ENCODE measurements at places on chromosomes 6 and 20. TPM values are rescaled to one million over a fixed set of nuclear protein-coding genes. Genes with fewer than 3 reads are reported as not detected.

DNA sequence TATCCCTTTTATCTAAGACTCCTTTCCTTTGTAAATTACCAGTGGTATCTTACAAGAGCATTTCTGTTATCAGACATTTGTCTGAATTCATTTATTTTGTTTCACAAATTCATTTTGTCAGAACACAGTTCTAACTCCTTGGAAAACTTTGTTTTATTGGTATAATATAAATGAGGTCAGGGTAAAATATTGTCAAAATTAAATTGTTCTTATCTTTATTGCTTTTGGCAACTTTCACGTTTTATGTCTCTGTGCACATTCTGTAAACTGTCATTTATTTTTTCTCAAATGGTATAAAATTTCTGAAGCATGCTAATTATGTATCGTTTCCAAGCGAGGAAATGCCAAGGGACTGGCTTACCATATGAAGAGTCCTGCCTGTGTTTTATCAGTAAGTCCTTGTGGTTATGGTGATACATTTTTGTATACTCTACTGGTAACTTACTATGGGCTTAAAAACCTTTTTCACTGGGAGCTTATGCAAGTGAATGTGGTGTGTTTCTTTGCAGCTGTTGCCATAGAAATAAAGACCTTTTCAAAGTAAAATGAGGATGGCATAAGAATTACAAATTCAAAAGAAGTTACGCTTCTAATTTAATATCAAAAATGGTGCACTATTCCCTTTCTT, 214.2 kb downstream of the COL19A1 start:
- H3K27ac ChIP-seq, result no peak overlapping the region
- no peaks in the 10 kb centered on the region for H3K27me3 ChIP-seq
- no peak for DNase-seq
- H3K36me3 ChIP-seq, result no peaks in the 10 kb centered on the region
- no peaks in the 10 kb centered on the region for H3K4me1 ChIP-seq

DNA sequence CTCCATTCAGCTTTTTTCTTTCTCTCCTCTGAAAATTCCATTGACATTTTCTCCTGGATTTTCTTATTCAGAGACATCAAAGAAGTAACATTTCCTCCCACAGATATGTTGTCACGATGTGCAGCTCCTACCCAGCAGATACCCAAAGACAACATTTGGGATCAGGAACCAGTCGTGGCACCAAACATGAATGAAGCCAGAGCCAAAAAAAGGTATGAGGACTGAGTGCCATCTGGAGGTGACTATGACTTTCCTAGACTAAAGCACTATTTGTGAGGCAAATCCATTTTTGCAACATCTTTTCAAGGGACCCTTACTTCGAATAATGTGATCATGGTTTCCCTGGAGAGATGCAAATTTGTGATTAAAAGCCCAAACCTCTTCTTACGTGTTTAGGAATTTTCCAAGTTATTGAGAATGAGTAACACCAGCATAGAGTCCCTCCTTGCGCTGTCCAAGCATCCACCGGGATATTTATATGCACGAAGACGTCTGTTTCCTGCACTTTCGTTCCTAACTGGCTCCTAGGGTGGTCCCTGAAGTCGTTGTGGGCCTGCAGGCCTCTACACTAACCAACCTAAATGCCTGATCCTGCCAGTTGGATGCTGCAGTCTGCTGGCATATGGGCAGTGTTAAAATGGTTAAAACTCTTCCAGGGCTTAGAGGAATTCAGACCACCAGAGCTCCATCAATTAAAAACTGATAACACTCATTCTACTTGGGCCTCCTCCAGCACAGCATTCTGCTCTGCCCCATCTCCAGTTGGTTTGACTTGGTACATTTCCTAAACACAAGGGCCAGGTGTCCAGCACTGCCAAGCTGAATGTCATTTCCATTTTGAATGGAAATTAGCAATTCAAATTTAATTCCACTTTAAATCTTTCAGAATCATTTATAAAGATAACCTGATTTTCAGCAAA, 256.6 kb downstream of the C6orf118 start:
- no peak for DNase-seq
- H3K4me1 ChIP-seq, result no peaks in the 10 kb centered on the region
- H3K27me3 ChIP-seq, result no peaks in the 10 kb centered on the region
- H3K4me3 ChIP-seq, result no peak overlapping the region
- H3K36me3 ChIP-seq, result no peaks in the 10 kb centered on the region

- no peaks in the 10 kb centered on the region for H3K4me1 ChIP-seq
- H3K27ac ChIP-seq, result no peak overlapping the region
- H3K4me3 ChIP-seq, result no peak overlapping the region
- no peak for DNase-seq
- H3K27me3 ChIP-seq, result no peaks in the 10 kb centered on the region
These were observed 11.1 kb downstream of the MTHFD1L start for GRCh38 chr6:150876598-150876997.

- peak overlapping the region; percentile 76 for H3K27ac ChIP-seq
- DNase-seq, result no peak
- no peaks in the 10 kb centered on the region for H3K27me3 ChIP-seq
- no peak overlapping the region for H3K4me3 ChIP-seq
- no peaks in the 10 kb centered on the region for H3K36me3 ChIP-seq
These were observed 11.6 kb upstream of the ARMC12 start for GRCh38 chr6:35725081-35725708.

DNA sequence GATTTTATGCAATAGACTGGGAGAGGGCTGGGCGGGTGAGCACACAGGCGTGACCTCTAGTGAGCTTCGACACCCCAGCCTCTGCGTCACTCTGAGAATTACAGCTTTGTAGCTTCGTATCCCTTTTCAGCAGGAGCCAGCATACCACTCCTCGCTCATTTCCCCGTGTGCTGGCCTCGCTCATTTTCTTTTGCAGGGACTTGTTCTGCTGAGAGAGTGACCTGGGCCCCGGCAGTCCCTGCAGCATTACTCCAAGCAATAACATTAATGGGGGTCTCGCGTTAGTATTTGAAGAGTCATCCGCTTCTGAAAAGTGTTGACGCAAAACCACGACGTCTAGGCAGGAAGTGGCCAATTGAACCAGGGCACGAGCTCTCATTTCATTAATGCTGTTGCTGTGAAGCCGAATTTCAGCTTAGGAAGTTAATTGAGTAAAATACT, 193.7 kb downstream of the QKI start:
- no peak for DNase-seq
- no peaks in the 10 kb centered on the region for H3K4me1 ChIP-seq
- H3K4me3 ChIP-seq, result no peak overlapping the region
- H3K27ac ChIP-seq, result no peak overlapping the region

NKX2-4 gene
- not detected for total RNA-seq

E2F1 gene
- 1.5 TPM for total RNA-seq

PPP1R16B gene
- total RNA-seq, result 29.4 TPM

DNAAF9 gene
- 25.2 TPM for total RNA-seq

BMP2 gene
- 8.7 TPM for total RNA-seq

Measured in kidney (tissue), 22 donors.